ENCODE measurements at places on chromosomes 12 and 14. TPM values are rescaled to one million over a fixed set of nuclear protein-coding genes. Genes with fewer than 3 reads are reported as not detected.

The EXD2 gene
- total RNA-seq: 14.3 TPM

The SOCS4 gene
- 13.1 TPM for total RNA-seq

The RHOJ gene
- not detected for total RNA-seq

The PMCH gene
- total RNA-seq: not detected

The P2RX2 gene
- not detected for total RNA-seq

The THAP2 gene
- total RNA-seq: 5.1 TPM

The METAP2 gene
- 186 TPM for total RNA-seq

The ETFRF1 gene
- 7.7 TPM for total RNA-seq

The TAS2R14 gene
- total RNA-seq: 0.68 TPM

The WNK1 gene
- 118 TPM for total RNA-seq

Data from A549 treated with Hydrocortisone at 1 μM for 4 hours (cell line).